ENCODE measurements at places on chromosomes 7 and 10.
A peak's percentile ranks its signal among the peaks of the same experiment; 100 is the strongest.

- peak overlapping the region; percentile 74 for H3K4me3 ChIP-seq
- no peak overlapping the region for H3K27ac ChIP-seq
- no peaks in the 10 kb centered on the region for H3K27me3 ChIP-seq
- DNase-seq, result peak; percentile 42
Measured at GRCh38 chr7:105387508-105388355, 989 bp downstream of the SRPK2 start.

DNA sequence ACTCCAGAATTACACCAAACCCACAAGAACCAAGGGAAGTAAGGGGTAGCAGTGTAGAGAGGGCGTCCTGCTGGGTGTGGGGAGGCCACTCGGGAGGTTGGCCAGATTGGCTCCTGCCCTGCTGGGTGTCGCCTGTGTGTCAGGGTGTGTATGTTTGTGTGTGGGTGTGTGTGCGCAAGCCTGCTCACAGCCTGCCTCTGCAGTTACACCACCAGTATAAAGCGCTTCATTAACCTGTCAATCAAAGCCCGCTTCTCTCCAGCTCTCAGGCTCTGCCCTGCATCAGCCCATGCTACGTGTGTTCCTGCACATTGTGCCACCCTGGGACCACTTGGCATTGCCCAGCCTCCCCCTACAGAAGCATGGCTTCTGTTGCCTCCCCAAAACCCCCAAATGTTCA, 83.3 kb upstream of the PAX2 start:
- no peak overlapping the region for H3K27ac ChIP-seq
- no peak for DNase-seq
- no peak overlapping the region for H3K4me3 ChIP-seq
- H3K4me1 ChIP-seq, result no peaks in the 10 kb centered on the region
- no peaks in the 10 kb centered on the region for H3K36me3 ChIP-seq

DNA sequence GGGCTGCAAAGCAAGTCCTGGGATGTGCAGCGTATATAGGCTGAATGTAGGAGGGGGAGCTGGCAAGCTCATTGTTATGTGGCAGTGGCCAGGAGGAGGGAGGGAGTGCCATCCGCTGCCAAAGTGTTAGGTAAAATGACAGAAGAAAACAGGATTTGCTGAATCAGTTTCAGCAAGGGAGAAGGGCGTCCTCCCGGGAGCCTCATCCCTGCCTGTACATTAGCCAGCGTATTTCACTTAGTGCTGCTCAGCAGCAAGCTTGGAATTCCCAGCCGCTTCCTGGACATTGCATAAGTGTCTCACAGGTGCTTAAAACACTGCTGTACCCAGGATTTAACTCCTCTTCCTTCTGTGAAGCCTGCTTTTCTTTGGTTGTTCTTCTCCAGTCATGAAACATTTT, 2.5 kb downstream of the NIPSNAP2 start:
- no peak overlapping the region for H3K27ac ChIP-seq
- H3K4me3 ChIP-seq, result no peak overlapping the region

- DNase-seq, result no peak
- no peaks in the 10 kb centered on the region for H3K4me1 ChIP-seq
- no peak overlapping the region for H3K27ac ChIP-seq
- no peaks in the 10 kb centered on the region for H3K27me3 ChIP-seq
Measured at GRCh38 chr10:36424502-36424901, 700.9 kb upstream of the ANKRD30A start.

DNA sequence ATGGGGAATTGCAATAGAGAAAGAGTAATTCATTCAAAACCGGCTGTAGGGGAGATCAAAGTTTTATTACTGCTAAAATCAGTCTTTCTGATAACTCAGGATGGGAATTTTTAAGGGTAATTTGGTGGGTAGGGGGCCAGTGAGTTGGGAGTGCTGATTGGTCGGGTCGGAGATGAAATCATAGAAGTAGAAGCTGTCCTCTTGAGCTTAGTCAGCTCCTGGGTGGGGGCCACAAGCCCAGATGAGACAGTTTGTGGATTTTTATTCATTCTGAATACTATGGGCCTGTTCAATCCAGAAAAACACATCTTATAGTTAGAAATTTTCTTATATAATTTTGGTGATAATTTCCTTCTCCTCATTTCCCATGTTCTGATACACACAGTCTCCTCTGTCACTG, 25.4 kb downstream of the CALD1 start:
- H3K36me3 ChIP-seq, result no peaks in the 10 kb centered on the region
- H3K27ac ChIP-seq, result no peak overlapping the region
- no peak overlapping the region for H3K4me3 ChIP-seq
- DNase-seq, result no peak
- H3K27me3 ChIP-seq, result no peaks in the 10 kb centered on the region

DNA sequence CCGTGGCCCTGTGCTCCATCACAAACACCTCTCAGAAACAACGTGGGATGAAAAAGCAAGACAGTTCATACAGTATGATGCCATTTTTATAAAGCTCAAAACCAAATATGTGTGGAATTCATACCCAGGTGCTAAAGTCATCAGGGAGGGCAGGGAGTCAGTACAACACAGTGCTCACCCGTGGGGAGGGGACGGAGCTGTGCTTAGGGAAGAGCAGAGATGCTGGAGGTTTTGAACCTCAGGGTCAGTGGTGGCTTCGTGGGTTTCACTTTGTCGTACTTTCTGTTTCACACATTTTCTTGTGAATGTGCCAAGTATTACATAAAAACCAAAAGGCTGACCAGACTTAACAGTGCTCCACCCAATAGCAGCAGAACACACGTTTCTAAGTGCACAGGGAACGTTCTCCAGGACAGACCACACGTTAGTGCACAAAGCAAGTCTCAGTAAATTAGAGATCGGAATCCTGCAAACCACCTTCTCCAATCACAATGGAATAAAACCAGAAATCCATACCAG, 21.2 kb downstream of the ZMIZ2 start:
- H3K36me3 ChIP-seq, result 0 out of 2 replicates have a peak, but pooled peaks cover 5% of the 10 kb centered on the region
- DNase-seq, result peak; percentile 37
- no peak overlapping the region for H3K4me3 ChIP-seq

GRCh38 chr10:104150139-104150538, 28.2 kb downstream of the SFR1 start:
- no peaks in the 10 kb centered on the region for H3K36me3 ChIP-seq
- H3K4me1 ChIP-seq, result no peaks in the 10 kb centered on the region
- no peak overlapping the region for H3K27ac ChIP-seq
- no peaks in the 10 kb centered on the region for H3K27me3 ChIP-seq
- H3K4me3 ChIP-seq, result no peak overlapping the region
- no peak for DNase-seq

DNA sequence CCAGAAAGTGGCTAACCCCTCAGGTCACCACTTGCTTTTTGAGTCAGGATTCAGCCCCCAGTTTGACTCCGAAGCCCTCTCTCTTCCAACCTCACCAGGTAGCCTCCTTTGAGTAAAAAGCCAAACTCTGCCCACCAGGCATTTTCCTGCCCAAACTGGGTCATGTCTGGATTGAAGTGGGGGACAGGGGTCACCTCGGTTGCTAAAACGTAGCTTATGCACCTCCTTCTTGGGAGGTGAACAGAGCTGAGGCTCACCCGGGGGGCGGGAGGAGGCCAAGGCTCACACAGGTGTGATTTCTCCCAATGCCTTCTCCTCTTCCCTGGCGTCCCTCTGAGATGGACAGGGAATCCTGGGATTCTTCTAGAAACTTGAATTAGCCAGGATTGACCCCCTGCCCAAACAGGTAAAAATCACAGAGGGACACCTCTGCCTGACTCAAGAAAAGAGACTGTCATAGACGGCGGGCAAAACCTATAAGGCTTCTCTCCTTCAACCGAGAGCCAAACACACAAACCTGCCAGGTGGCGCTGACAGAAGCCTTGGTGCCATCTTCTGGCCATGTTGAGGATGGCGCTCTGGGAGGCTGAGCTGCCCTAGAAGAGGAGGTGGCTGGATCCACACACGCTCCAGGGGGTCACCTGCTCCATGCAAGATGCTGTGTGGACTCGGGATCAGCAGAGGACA, 51.6 kb downstream of the PRLHR start:
- no peak overlapping the region for H3K27ac ChIP-seq
- no peaks in the 10 kb centered on the region for H3K27me3 ChIP-seq
- no peaks in the 10 kb centered on the region for H3K4me1 ChIP-seq
- H3K4me3 ChIP-seq, result no peak overlapping the region
- peak; percentile 43 for DNase-seq

DNA sequence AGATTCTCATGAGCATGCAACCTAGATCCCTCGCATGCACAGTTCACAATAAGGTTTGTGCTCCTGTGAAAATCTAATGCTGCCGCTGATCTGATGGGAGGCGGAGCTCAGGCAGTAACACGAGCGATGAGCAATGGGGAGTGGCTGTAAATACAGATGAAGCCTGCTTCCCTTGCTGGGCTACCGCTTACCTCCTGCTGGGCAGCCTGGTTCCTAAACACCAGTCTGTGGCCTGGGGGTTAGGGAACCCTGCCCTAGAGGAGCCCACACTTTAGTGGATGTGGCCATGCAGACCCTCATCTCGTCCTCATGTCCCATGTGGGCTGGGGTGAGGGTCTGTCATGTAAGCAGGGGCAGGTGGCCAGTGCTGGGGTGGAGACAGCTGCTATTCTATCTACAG, 417.6 kb downstream of the GLRX3 start:
- no peak overlapping the region for H3K27ac ChIP-seq
- H3K4me3 ChIP-seq, result no peak overlapping the region
- H3K4me1 ChIP-seq, result no peaks in the 10 kb centered on the region
- DNase-seq, result no peak

DNA sequence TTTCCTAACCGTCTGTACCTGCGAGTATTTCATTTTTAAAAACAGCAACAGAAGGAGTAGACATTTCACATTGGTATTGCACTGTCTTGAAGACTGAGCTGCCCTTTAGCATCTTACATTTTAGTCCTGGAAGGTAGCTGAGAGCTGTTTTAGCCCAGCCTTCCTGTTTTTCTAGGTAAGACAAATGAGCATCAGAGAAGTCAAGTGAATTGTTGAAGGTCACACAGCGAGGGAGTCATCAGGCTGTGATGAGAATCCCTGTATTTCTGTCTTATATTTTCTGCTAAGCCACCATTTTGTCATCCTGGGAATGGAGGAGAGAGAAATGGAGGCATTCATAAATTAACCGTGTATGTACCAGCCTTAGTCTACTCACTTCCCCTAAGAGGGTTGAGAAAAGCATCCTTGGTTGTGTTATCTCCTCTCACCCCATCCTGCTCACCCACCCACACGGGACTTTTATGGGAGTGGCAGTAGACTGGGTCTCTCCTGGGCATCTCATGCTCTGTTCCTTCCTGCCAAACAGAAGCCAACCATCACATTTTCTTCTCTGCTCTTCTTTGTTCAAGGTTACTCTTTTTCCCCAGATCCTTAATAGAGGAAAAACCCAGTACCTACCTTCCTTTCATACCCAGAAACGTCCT, 8.5 kb downstream of the RBM20 start:
- no peaks in the 10 kb centered on the region for H3K4me1 ChIP-seq
- H3K27me3 ChIP-seq, result no peaks in the 10 kb centered on the region
- H3K27ac ChIP-seq, result no peak overlapping the region
- H3K36me3 ChIP-seq, result no peaks in the 10 kb centered on the region
- no peak for DNase-seq

DNA sequence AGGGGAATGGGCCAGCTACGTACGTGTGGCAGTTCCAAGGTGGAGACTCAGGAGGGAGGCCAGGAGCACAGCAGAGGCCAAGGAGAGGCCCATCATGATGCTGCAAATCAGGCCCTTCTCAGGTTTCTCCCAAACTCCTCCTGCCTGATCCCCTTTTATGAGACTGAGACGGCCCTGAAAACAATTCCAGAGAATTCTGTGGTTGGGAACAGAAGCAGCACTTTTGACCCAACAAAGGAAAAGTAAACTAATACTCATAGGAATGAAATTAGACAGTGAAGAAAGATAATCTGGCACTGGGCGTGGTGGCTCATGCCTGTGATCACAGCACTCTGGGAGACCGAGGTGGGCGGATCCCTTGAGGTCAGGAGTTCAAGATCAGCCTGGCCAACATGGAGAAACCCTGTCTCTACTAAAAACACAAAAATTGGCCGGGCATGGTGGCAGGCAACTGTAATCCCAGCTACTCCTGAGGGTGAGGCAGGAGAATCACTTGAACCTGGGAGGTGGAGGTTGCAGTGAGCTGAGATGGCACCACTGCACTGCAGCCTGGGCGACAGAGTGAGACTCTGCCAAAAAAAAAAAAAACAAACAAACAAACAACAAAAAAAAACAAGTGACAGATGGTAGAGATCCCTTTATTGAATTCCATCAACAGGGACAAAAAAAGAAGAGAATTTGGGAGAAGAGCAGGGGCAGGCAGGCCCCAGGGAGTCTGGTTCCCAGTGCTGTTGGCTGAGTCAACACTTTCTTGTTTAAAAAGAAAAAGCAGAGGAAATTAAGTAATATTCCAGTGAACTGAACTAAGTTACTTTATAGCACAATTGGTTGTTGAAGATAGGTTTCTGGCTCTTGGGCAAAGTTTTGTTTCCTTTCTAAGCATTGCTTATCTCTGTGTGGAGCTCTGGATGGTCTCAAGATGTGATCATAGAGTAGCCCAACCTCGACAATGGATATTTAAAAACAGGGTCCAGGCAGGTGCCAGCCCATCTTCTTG, at the start of gene CCL26:
CCL26 (minus strand) TSS at position 131 of the 997 bp plus-strand sequence; CDS start at position 96, 35 bp downstream.
- peak; percentile 77 for DNase-seq
- H3K4me1 ChIP-seq, result peaks cover 16% of the 10 kb centered on the region
- peak within 1 kb of the TSS; percentile 47 for H3K27ac ChIP-seq
